CD4-positive, alpha-beta memory T cell (primary cell): ENCODE measurements at places on chromosomes 12 and 14.

GRCh38 chr12:64655141-64655540 is 44.8 kb downstream of the RASSF3 start:
- no peak for DNase-seq

GRCh38 chr14:95034788-95035187 is 122.5 kb downstream of the DICER1 start:
- DNase-seq: no peak

- no peak for DNase-seq
Observed at GRCh38 chr14:101627915-101628262, 66.6 kb downstream of the DIO3 start.

- DNase-seq: no peak
Observed at GRCh38 chr14:100711493-100711892, 15.2 kb upstream of the DLK1 start.

GRCh38 chr12:129903092-129903945 is 506 bp downstream of the TMEM132D start:
- DNase-seq: no peak

GRCh38 chr12:2335916-2336315 is 283.1 kb downstream of the CACNA1C start:
- DNase-seq: no peak

DNA sequence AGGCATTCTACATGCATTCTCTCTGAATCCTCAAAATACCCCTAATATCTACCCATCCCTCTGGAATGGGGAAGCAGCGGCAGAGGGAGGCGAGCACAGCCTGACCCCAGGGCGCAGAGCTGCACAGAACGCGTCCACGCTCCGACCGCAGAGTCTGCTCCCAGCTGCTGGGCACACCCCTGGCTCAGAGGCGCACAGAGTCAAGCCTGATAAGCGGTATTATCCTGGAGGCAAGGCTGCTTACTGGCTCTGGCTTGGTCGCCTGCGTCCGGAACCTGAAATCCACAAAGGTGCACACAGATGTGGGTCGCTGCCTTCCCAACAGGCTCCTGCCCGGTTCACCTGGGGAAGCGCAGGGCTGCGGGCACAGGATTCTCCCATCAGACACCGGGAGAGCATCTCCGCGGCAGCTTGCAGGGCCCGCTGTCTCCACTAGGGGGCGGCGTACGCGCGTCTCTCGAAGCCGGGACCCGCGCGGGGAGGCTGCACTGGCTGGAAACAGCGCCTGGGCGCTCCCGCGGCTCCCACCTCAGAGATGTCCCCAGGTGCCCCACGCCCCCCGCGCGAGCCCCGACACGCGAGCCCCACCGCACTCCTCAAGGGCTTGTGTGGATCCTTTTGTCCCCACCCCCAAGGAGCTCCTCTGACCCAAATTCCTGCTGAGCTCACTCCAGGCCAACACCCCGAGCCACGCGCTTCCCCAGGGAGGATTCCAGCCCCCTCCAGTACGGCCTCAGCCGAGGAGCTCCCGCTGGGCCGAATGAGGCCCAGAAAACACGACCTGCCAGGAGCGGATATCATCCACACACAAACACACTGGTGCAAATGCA is 120.1 kb upstream of the FZD10 start:
- no peak for DNase-seq

- no peak for DNase-seq
Observed at GRCh38 chr12:124321556-124322270, 26.8 kb downstream of the RFLNA start.

DNA sequence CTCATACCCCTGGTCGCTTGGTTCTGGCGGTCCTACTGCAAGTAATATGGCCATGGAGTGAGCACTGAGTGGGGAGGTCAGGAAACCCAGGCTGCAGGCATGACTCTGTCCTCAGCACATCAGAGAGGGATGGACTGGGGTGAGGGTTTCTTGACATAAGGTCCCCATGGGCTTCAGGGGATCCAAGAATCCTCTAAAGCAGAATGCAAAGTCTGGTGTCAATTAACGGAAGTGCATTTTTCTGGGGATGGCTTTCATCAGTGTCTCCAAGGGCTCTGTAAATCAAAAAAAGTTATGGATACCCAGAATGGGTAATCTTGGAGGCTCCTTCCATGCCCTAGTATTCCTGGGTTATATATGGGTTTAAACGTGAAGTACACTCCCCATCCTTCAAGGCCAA is 3.7 kb downstream of the FIGNL2 start:
- DNase-seq: no peak

DNA sequence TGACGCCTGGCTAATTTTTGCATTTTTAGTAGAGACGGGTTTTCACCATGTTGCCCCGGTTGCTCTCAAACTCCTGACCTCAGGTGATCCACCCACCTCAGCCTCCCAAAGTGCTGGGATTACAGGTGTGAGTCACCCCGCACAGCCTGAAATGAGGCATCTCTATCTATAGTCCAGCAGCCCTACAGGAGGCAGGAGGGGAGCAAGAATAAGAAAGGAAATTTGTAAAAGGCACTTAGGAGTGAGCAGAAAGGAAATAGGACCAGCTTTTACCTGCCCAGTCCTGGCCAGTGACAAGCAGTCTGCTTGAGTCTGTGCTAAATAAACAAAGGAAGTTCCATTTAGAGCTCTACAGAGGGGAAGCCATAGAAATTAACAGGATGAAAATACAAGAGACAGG is 15.0 kb upstream of the PSMA6 start:
- no peak for DNase-seq

DNA sequence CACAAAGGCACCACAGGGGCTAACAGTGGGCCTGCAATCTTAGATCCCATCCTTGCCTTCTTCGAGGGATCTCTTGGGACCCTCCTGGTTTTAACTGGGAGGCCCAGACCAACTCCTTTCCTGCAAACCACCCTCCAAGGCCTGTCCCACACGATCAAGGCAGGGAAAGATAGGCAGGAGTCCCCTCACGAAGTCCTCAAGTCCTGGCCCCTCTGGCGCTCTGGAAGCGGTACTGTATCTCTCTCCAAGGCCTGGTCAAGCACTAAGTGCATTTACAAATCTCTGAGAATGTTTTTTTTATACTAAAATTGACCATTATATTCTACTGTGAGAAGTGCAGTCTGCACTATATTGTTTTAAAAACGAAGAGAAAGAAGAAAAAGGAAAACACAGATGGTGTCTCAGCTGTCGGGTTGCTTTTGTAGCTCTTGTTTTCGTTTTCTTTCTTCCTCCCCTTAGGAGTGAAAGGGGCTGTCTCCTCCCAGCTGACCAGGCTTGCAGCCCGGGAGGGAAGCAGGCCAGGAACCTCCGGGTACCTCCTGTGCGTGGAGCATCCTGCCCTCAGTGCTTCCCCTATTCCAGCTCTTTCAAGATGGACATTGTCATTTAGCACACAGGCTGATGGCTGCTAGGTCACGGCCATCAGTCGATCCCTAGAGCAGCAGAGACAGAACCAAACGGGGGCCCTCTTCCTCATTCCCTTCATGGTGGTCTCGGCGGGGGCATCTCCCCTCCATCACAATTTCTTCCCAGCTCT is 56.7 kb downstream of the FAM222A start:
- DNase-seq: no peak

- no peak for DNase-seq
Observed at GRCh38 chr12:85296362-85296761, 16.3 kb downstream of the ALX1 start.

- no peak for DNase-seq
Observed at GRCh38 chr12:94819011-94819410, 168.7 kb upstream of the TMCC3 start.

GRCh38 chr12:54572881-54573280 is 15.6 kb downstream of the PPP1R1A start:
- no peak for DNase-seq

DNA sequence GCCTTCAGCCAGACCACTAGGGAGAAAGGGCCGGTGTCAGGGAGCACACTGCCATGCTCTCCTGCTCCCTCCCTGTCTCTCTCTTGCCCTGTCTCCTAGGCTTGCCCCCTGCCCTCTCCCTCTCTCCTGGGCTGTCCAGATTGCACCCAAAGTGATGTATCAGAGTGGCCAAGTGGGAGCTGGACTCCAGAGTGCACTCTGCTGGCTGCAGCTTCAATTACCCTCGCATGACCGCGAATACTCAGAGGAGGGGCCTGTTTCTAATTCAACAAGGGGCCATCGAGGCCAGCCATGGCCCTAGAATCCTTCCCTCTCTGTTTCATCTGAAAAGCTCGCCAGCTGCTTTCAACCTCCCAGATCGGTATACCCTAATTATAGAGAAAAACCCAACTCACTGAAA is 206.4 kb upstream of the FKBP4 start:
- no peak for DNase-seq

GRCh38 chr14:35254736-35255135 is 37.4 kb upstream of the PSMA6 start:
- DNase-seq: no peak

- no peak for DNase-seq
Observed at GRCh38 chr14:103090481-103091020, 4.0 kb upstream of the EXOC3L4 start.
